ENCODE measurements at places on chromosomes 4 and X.

GRCh38 chr4:129218360-129218759, 122.4 kb downstream of the C4orf33 start:
- peak; percentile 21 for DNase-seq

- DNase-seq: no peak
Measured at GRCh38 chrX:141903400-141904155, at the start of gene MAGEC1. Gene MAGEC1 (plus strand): TSS chrX:141903894. CDS start chrX:141905073, 1,179 bp downstream.

DNA sequence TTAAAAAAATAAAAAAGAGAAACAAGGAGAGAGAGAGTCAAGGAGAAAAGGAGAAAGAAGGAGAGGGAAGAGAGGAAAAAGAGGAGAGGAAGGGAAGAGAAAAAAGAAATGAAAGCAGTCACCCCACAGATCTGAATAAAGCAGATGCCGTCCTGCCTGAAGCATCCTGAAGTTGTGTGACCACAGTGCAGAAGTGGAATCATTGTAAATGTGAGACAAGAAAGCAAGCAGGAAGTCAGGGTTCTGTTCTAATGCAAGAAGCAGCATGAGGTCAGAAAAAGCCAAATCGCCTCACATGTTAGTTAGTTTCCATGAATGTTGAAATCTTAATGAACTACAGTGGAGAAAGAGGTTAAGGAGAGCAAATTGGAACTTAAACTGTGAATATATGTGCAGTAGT, 692.5 kb downstream of the CENPC start:
- DNase-seq: no peak

GRCh38 chr4:183430317-183430993, 14.0 kb upstream of the CDKN2AIP start:
- DNase-seq: no peak

DNA sequence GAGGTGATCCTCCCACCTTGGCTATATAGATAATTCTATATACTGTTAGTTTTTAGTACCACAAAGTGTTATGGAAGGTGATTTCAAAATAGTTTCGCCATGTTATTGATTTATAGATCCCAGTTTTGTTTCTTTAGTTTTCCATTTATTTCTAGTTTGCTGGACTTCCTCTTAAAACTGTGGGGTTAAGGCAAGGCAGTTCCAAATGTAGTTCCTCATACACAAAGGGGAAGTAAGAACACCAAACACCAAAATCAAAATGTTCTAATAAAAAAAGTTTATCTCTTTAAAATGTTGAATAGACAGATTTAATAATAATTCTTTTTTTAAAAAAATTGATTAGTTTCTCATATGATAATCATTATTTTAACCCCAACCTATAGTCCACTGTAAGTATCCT, 6.8 kb upstream of the CISD2 start:
- no peak for DNase-seq

GRCh38 chrX:9205599-9206223, 171.8 kb upstream of the FAM9B start:
- no peak for DNase-seq

- no peak for DNase-seq
Measured at GRCh38 chr4:181541396-181541795, 701.8 kb upstream of the TENM3 start.

GRCh38 chr4:139943277-139943676, 210.7 kb downstream of the MAML3 start:
- DNase-seq: no peak
